ENCODE measurements at places on chromosomes 3 and 15. TPM values are rescaled to one million over a fixed set of nuclear protein-coding genes. Genes with fewer than 3 reads are reported as not detected.

Gene MORC1
- 0.10 TPM for total RNA-seq

Gene GPR62
- not detected for total RNA-seq

Gene MUC4
- total RNA-seq: 0.08 TPM

DNA sequence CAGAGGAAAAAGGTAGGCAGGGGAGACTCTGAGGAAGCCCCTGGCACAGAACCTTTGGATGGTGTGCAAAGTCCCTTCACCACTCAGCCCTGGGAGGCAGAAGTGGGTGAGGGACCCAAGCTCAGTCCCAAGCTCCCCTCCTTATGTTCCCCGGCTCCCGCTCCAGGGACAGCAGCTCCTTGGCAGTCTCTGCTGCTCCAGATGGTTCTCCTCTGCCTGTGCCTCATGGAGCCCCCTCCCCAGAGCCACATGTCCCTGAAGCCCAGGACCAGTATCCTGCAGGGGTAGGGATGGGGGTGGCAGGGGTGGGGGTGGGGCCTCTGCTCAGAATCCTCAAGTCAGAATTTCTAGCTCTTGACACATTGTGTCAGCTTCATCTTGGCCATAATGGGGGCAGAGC is 8.0 kb upstream of the CAMKV start:
- no peak for DNase-seq

Gene ASB14
- not detected for total RNA-seq

GRCh38 chr3:14156843-14157561 is 21.4 kb downstream of the XPC start:
- DNase-seq: no peak

Gene PLA2G4F
- total RNA-seq: 0.25 TPM

GRCh38 chr3:4984511-4984864 is 5.3 kb downstream of the BHLHE40 start:
- DNase-seq: no peak

Gene NGLY1
- total RNA-seq: 16.5 TPM

DNA sequence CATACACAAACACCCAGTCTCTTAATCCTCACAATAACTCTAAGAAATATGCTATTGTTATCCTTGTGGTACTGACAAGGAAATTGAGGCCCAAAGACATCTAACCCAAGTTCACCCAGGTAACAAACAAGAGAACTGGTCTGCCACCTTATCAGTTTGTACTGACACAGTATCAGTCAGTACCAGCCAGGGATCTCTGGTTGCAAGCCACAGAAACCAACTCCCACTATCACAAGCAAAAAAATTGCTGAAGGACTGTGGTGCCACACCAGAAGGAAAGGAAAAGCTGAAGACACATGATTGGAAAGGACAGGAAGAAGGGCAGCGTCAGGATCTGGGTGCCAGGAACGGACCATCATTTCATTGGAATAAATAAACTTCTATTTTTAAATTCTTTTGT is 63.8 kb upstream of the GLCE start:
- DNase-seq: no peak

- DNase-seq: no peak
These were observed 336.1 kb upstream of the NR2F2 start for GRCh38 chr15:95994418-95994817.

Gene SLC22A13
- 0.50 TPM for total RNA-seq

DNA sequence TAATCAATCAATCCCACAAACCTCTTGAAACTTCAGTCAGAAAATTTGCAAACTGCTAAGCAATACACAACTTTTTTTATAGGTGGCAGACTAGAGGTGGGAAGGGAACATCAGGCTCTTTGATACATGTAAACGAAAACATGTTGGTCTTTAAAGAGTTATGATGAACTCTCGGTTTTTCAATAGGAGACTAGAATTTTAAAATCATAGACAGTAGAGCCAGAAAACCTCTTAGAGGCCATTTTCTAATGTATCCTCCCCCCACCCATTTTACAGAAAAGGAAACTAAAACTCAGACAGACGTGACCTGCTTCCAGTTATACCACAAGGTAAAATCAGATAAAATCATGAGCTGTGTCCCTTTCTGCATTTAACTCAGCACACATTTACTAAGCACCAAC is 179.1 kb upstream of the LPP start:
- DNase-seq: no peak

Gene TRAK1
- 11.2 TPM for total RNA-seq
